ENCODE measurements at places on chromosomes 4 and X.
A peak's percentile ranks its signal among the peaks of the same experiment; 100 is the strongest.

GRCh38 chr4:154738426-154738825 is 5.4 kb upstream of the LRAT start:
- DNase-seq = no peak

- no peak for DNase-seq
These were observed 5.7 kb downstream of the GUCY1A1 start for GRCh38 chr4:155672342-155672741.

DNA sequence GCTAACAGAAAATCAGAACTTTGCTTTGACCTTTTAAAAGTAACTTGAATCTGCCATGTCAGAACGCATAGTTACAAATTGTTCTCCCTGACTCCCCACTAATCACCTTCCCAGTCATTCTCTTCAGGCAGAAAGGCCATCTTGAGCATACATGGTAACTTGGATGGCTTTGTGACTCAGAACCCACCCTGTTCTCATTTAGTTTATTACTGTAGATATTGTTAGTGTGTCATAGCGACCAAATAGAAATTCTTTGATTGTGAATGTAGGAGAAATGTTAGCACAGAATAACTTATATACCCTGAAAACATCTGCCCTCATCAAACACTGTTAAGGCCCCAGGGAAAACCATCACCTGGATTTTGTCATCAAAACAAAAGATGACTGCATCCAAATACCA is 382.0 kb downstream of the MAGEB5 start:
- DNase-seq = no peak

- DNase-seq = no peak
These were observed 217.6 kb downstream of the ZNF674 start for GRCh38 chrX:46327566-46328115.

DNA sequence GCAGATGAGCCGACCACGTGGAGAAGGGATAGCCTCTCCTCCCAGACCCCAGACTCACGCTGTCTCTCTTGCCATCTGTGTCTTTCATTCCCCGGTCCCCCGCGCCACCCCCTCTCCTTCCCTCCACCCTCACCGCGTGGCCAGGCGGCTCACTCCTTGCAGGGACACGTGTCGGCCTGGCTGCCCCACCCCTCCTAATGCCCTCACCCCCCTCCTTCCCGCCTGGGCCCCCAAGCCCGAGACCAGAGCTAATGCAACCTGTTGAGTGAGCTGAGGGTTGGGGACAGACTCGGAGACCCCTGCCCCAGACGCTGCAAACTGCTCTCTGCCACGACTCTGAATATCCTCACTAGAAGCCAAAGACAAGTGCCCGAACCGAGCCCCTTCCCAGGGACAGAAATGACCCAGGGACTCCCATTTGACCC is 1.8 kb downstream of the SLC38A5 start:
- DNase-seq = peak; percentile 6

DNA sequence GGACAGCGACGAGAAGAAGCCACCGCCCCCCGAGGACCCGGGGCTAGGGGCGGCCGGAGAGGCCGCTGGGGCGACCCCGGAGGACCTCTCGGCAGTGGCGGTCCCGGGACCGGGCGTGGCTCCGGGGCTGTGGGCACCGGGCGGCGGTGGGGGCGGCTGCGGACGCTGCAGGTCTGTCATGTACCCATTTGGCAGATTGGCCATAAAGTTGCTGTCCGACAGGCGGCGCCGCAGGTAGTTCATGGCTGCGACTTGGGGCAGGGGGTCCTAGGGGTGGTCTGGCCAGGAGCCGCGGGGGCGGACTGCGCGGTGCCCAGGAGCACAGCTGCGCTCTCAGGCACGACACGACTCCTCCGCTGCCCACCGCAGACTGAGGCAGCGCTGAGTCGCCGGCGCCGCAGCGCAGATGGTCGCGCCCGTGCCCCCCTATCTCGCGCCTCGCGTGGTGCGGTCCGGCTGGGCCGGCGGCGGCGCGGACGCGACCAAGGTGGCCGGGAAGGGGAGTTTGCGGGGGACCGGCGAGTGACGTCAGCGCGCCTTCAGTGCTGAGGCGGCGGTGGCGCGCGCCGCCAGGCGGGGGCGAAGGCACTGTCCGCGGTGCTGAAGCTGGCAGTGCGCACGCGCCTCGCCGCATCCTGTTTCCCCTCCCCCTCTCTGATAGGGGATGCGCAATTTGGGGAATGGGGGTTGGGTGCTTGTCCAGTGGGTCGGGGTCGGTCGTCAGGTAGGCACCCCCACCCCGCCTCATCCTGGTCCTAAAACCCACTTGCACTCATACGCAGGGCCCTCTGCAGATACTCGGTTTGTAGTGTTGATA is at the start of gene SYN1:
Gene SYN1 (minus strand): TSS at position 372 of the 817 bp plus-strand sequence. CDS start 129 bp downstream, at position 243.
- peak; percentile 86 for DNase-seq

DNA sequence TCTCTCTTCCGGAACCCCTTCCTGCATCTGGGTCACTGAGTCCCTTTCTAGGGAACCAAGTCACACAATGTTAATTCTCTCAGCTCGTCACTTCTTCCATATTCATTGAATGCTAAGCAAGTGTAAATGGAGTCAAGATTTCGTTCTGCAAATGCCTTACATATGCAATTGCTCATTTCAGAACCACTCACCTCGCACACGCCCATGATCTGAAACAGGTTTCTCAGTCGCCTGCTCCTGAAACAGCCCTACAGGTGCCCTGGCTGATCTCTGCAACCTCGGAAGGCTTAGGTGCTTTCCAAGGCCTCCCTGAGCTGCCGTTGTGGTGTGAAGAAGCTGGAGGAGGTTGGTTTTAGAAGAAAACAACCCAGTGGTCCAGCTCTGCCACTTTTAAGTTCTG is 100.8 kb upstream of the MSX1 start:
- no peak for DNase-seq

- no peak for DNase-seq
These were observed 797 bp downstream of the PKD2 start for GRCh38 chr4:88008122-88008742.

Data from CD8-positive, alpha-beta memory T cell (primary cell).